ENCODE measurements at places on chromosomes 7 and 10. TPM values are rescaled to one million over a fixed set of nuclear protein-coding genes. Genes with fewer than 3 reads are reported as not detected.

The STAM gene
- total RNA-seq, result 27.8 TPM

The SYNPO2L gene
- total RNA-seq, result 0.11 TPM

The FAM221A gene
- 21.5 TPM for total RNA-seq

The ELFN1 gene
- total RNA-seq, result 2.0 TPM

The GSTO2 gene
- total RNA-seq, result 12.7 TPM

The CYP2W1 gene
- not detected for total RNA-seq

The SDK1 gene
- 7.3 TPM for total RNA-seq

The DPYSL4 gene
- 15.2 TPM for total RNA-seq

The FAM25C gene
- not detected for total RNA-seq

The PHTF2 gene
- total RNA-seq, result 25.4 TPM

The SLC16A9 gene
- total RNA-seq, result 11.2 TPM

GRCh38 chr7:4268040-4268965, 413.8 kb upstream of the FOXK1 start:
- H3K27me3 ChIP-seq, result no peaks in the 10 kb centered on the region
- no peak for DNase-seq
- H3K36me3 ChIP-seq, result no peaks in the 10 kb centered on the region

GRCh38 chr7:156059369-156059768, 247.1 kb upstream of the SHH start:
- no peak overlapping the region for H3K4me3 ChIP-seq
- DNase-seq, result no peak
- no peaks in the 10 kb centered on the region for H3K36me3 ChIP-seq
- no peaks in the 10 kb centered on the region for H3K27me3 ChIP-seq

DNA sequence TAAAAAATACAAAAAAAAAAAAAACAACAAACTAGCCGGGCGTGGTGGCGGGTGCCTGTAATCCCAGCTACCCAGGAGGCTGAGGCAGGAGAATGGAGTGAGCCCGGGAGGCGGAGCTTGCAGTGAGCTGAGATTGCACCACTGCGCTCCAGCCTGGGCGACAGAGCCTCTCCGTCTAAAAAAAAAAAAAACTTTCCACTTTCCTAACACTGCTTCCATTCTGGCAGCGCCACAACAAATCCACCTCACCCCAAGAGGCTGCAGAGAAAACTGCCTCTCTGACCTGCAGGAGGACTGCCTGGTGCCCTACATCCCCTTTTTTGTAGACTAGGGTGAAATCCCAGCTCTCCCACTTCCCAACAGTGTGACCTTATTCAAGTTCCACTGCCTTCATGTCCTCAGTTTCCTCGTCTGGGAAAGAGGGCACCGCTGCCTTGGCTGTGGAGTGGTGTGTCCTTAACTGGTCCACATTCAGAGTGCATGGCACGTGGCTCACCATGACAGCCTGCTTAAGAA, 2.6 kb upstream of the MBL2 start:
- no peaks in the 10 kb centered on the region for H3K36me3 ChIP-seq
- H3K27me3 ChIP-seq, result no peaks in the 10 kb centered on the region
- DNase-seq, result no peak
- H3K4me1 ChIP-seq, result no peaks in the 10 kb centered on the region
- no peak overlapping the region for H3K4me3 ChIP-seq
- no peak overlapping the region for H3K27ac ChIP-seq

DNA sequence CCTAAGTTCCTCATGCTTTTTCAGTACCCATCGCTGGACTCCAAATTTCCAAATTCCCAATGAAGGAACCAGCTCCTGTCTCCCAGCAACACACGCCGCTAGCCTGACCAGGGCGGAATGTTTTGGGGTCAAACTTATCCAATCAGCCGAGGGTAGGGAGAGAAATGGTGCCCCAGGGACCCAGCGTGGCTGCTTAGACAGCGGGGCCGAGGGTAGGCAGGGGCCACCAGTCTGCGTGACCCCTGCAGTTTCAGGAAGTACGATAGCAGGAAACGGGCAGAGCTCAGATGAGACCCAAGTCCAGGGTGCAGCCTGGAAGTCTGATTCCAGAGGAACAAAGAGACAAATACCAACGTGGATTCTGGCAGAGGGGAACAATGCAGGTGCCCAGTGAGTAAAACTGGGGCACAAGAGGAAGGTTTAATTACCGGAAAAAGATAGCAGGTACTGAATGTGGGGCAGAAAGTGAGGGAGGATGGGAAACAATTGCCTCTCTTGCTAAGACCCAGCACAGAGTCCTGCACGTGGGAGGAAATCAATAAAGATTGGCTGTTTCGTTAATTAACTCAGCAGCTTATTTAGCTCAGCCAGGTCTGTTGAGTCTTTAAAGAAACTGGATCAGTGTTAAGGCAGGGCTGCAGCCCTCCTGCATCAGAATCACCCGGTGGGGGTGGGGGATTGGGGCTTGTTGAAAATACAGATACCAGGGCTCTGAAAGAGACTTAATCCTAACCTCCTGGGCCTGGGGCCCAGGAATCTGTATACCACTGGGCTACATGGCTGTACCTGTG, 50.4 kb upstream of the NFE2L3 start:
- H3K4me3 ChIP-seq, result no peak overlapping the region
- no peaks in the 10 kb centered on the region for H3K27me3 ChIP-seq
- H3K27ac ChIP-seq, result peak overlapping the region; percentile 53

GRCh38 chr7:137934941-137935883, 66.7 kb downstream of the CREB3L2 start:
- peaks cover 22% of the 10 kb centered on the region for H3K4me1 ChIP-seq
- H3K4me3 ChIP-seq, result no peak overlapping the region
- no peak for DNase-seq
- no peak overlapping the region for H3K27ac ChIP-seq
- no peaks in the 10 kb centered on the region for H3K27me3 ChIP-seq

DNA sequence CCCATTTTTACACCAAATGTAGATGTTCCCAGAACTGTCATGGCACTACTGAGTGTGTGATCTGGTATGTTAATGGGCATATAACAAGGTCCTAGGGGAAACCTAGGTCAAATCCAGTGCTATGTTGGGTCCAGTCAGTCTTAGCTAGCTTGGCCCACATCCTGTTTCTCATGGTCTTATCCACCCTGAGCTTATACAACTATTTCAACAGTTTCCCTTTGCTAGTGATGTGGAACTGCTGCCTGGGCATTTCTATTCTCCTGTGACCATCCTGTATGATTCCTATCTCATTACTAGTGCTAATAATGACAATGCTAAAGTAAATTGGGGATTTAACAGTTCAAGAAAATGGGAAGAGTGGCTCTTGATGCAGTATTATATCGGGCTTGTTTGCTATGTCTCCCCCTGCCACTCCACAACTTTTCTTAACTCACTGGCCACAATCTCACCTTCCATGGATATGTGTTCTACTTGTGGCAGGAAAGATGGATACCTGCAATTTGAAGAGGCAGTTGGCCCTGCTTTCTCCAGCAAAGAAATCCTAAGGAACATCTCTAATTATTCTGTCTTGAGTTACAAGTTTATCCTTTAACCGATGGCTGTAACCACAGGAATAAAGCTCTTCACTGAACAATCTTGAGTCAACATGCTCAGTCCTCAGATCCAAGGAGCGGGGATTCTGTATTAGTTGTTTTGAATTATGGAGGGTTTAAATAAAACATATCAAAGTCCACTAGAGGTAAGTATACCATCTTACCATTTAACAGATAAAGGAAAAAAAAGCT, 707.8 kb downstream of the XPNPEP1 start:
- H3K4me3 ChIP-seq, result no peak overlapping the region
- DNase-seq, result no peak
- no peaks in the 10 kb centered on the region for H3K36me3 ChIP-seq
- no peaks in the 10 kb centered on the region for H3K27me3 ChIP-seq

- H3K27ac ChIP-seq, result no peak overlapping the region
- H3K36me3 ChIP-seq, result no peaks in the 10 kb centered on the region
- H3K4me1 ChIP-seq, result no peaks in the 10 kb centered on the region
- H3K27me3 ChIP-seq, result no peaks in the 10 kb centered on the region
- no peak for DNase-seq
Observed at GRCh38 chr7:133582766-133583523, 330.1 kb downstream of the EXOC4 start.

DNA sequence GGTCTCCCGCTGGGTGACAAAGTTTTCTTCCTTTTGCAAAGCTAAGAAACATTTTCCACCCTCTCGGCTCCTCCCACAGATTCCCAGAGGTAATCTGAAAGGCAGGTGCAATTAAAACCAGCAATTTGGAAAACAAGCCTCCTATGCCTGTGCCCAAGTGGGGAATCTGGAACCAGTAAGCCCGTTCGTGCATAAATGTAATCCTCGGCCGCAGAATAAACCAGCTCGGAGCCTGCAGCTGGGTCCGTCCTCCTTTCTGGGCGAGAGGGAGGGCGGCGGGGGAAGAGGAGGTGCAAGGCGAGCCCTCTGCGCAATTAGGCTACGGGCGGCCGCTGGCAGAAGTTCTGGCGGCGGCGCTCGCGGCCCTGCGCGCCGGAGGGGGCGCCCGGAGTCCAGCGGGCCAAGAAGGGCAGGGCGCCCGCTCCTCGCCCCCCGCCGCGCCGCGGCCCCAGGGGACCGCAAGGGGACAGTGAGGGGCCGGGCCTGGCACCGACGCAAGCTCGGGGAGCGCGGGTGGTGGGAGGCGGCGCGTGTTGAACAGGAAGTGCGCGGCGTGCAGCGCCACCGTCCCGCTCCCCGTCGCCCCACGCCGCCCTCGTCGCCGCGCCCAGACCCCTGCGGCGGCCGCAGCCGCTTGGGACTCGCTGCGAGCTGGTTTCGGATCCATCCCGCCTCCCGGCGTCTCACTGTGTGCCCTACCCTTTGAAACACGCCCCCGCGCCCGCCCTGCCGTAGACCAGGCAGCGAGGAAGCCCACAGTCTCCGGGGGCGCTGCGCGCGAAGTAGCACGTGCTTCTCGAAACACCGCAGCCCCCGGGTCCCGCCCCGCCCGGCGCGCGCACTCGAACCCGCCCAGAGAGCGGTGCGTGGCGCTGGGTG, at the start of gene PRKAG2:
Gene PRKAG2 (minus strand): TSS at position 217 of the 879 bp plus-strand sequence. CDS start 495 bp downstream, outside the sequence.
- DNase-seq, result no peak
- no peak within 1 kb of the TSS for H3K27ac ChIP-seq
- H3K4me1 ChIP-seq, result peaks cover 6% of the 10 kb centered on the region
- peak within 1 kb of the TSS; percentile 38 for H3K4me3 ChIP-seq
- H3K36me3 ChIP-seq, result no peaks in the 10 kb centered on the region

- no peak for DNase-seq
- no peaks in the 10 kb centered on the region for H3K36me3 ChIP-seq
- H3K4me1 ChIP-seq, result no peaks in the 10 kb centered on the region
- H3K4me3 ChIP-seq, result no peak overlapping the region
- H3K27ac ChIP-seq, result no peak overlapping the region
Observed at GRCh38 chr7:85030893-85031292, 156.0 kb downstream of the SEMA3D start.

GRCh38 chr10:92408017-92408361, 117.0 kb downstream of the MARCHF5 start:
- no peaks in the 10 kb centered on the region for H3K4me1 ChIP-seq
- no peak for DNase-seq
- no peaks in the 10 kb centered on the region for H3K27me3 ChIP-seq
- no peak overlapping the region for H3K27ac ChIP-seq
- H3K36me3 ChIP-seq, result no peaks in the 10 kb centered on the region
- no peak overlapping the region for H3K4me3 ChIP-seq

DNA sequence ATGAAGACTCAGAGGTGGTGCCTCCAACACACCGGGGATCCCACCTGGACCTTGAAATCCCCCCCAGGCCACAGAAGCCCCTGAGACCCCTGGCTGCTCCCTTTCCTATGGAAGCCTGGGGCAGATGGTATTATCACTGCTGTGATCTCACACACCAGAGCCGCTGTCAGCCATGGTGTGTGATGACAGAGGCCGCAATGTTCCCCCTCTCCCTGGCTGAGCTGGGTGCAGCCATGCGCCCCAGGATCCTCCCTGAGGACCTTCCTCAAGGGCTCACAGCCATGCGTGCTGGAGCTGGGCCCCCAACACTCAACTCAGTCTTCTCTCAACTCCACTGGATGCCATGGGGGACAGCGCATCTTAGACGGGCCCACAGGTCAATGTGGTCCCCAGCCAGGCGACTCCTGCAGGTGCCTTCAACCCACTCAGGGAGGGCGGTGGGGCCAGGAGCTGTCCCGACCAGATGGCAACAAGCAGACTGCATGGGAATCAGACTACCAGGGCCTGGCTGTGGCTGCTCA, 44.9 kb downstream of the VIPR2 start:
- no peaks in the 10 kb centered on the region for H3K4me1 ChIP-seq
- no peaks in the 10 kb centered on the region for H3K36me3 ChIP-seq
- no peak overlapping the region for H3K4me3 ChIP-seq
- DNase-seq, result peak; percentile 23

GRCh38 chr10:58064714-58065528, 202.8 kb downstream of the IPMK start:
- peak; percentile 52 for DNase-seq
- peaks cover 6% of the 10 kb centered on the region for H3K4me1 ChIP-seq
- no peak overlapping the region for H3K4me3 ChIP-seq
- no peaks in the 10 kb centered on the region for H3K27me3 ChIP-seq

DNA sequence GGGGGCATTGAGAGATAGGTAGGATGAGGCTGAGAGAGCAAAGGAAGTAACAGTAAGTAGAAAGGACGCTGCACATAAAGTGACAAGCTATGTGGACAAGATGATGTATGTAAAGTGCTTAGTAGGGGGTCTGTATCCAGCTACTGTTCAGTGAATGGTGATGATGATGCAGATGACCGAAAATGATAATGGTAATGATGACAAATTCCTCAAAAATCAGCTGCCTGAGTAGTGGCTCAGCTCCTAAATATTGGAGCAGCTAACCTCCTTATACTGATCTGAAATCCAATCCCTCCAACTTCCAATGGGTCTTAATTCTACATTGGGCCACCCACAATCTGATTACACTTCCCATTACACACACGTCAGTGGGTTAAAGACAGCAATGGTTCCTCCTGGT, 27.1 kb upstream of the KCNMA1 start:
- no peaks in the 10 kb centered on the region for H3K27me3 ChIP-seq
- no peak for DNase-seq
- no peaks in the 10 kb centered on the region for H3K36me3 ChIP-seq
- H3K4me1 ChIP-seq, result no peaks in the 10 kb centered on the region
- H3K27ac ChIP-seq, result no peak overlapping the region
- no peak overlapping the region for H3K4me3 ChIP-seq

DNA sequence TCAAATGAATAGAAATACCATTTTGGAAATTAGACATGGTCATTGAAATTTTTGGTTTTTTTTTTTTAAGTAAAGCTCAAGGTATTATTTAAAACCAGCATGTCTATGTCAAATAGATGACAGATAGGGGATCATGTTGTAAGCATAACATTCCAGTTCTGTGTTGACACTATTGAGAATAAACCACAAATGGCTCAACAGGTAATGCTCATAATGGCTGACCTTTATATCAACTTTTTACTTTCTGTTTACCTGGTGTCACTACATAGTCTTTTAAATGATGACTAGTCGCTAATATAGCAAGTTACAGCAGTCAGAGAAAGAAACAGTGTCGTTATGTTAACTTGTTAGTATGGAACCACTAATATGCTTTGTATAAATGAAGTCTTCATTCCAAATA, 616.0 kb downstream of the GATA3 start:
- H3K4me1 ChIP-seq, result no peaks in the 10 kb centered on the region
- no peaks in the 10 kb centered on the region for H3K27me3 ChIP-seq
- no peak overlapping the region for H3K4me3 ChIP-seq
- no peak overlapping the region for H3K27ac ChIP-seq

DNA sequence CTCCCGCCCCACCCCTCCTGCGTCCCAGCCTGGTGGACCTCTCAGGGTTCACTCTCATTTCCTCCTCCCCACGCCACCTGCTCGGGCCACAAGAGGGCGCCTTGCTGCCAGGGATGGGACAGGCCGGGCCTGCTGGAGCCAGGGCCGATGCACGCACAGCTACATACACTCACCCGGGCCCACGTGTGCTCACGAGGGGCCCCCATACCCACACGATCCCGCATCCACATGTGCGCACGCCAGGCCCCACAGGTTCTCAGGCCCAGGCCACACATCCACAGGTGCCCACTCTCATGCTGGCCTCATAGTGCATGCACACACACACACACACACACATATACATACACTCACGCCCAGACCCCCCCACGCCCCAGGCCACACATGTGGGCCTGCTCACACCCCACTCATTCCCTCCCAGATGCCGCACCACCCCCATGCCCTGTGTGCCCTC, 68.6 kb downstream of the LHPP start:
- H3K27ac ChIP-seq, result no peak overlapping the region
- DNase-seq, result peak; percentile 96
- H3K4me1 ChIP-seq, result peaks cover 20% of the 10 kb centered on the region
